ENCODE measurements at places on chromosomes 1 and 21. TPM values are rescaled to one million over a fixed set of nuclear protein-coding genes. Genes with fewer than 3 reads are reported as not detected.

DNA sequence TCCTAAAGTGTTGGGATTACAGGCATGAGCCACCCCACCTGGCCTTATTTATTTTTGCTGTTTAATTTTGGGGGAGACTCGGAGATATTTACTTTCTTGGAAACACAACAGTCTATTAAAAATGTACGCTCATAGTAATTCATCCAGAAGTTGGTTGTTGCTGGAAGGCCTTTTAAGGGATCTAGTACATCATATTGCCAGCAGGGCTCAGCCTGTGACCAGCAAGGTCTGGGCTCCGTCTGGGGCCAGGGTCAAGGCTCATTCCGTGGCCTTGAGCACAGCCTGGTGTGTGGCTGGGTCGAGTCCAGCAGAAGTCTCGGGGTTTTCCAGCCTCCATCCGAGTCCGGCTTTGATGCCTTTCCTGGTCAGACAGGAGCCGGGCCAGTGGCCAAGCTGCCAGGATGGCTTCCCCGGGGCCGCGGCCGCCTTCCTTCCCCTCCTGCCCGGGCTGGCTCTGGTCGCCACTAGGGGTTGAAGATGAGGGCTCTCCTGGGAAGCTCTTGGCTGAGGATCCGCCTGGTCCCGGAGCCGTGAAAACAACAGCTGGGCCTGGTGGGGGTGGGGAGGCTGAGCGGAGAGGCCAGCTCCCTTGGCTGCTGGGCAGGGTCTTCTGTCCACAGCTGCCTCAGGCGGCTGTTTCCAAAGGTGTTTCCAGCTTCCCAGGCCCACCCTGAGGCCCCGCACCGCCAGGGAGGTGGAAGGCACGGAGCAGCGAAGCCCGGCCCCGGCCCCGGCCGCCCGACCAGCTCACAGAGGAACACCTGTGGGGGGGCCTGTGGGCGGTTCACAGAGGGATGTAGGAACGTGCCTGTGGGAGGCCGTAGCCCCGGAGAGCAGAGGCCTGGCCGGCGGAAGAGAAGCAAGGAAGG lies 5.1 kb upstream of the VWA1 start:
- H3K36me3 ChIP-seq = no peaks in the 10 kb centered on the region
- no peak overlapping the region for H3K4me3 ChIP-seq
- no peaks in the 10 kb centered on the region for H3K27me3 ChIP-seq
- H3K27ac ChIP-seq = peak overlapping the region; percentile 90
- H3K4me1 ChIP-seq = peaks cover 43% of the 10 kb centered on the region

- H3K4me1 ChIP-seq = no peaks in the 10 kb centered on the region
- H3K27me3 ChIP-seq = peaks cover 3% of the 10 kb centered on the region
- no peak overlapping the region for H3K4me3 ChIP-seq
- no peak for DNase-seq
- no peak overlapping the region for H3K27ac ChIP-seq
These were observed 16.9 kb upstream of the KRTAP19-5 start for GRCh38 chr21:30518876-30519275.

- no peak for DNase-seq
- H3K4me1 ChIP-seq = no peaks in the 10 kb centered on the region
- H3K4me3 ChIP-seq = no peak overlapping the region
- H3K27ac ChIP-seq = no peak overlapping the region
- no peaks in the 10 kb centered on the region for H3K36me3 ChIP-seq
- H3K27me3 ChIP-seq = no peaks in the 10 kb centered on the region
These were observed 156.0 kb downstream of the PDE4B start for GRCh38 chr1:65948609-65949229.

DNA sequence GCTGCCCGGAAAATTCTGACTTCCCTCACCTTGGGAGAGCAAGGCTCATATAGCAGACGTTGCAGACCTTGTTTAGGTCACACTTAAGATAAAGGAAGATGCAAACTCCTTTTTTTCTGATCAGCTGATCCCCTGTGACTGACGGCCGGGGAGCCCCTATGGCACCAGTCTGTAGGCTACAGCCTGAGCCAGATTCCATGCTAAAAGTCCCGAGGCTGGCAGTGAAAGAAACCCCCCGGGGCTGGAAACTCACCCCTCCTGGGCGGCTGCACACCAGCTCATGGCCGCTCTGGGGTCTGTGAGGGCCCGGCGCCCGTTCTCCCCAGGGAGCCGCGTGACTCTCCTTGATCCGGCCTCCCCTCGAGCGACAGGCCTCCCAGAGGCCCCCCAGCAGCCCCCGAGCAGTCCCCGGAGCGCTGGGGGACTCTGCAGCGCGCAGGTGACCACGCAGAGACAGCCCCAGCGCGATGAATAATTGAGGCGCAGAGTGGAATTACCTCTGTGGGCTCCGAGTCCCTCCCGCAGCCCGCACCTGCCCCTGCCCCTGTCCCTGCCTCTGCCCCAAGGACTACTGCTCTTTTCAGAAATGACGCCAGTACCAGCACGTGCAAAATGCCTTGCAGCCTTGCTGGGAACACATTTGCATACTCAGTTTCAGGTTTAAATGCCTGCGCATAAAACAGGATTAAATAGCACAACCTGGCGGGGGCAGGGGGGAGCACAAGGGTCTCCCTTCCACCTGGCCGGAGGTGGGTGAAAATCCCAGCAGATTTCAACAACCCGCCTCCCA lies 62.6 kb upstream of the CLDN14 start:
- peaks cover 4% of the 10 kb centered on the region for H3K4me1 ChIP-seq
- no peak overlapping the region for H3K27ac ChIP-seq
- H3K4me3 ChIP-seq = no peak overlapping the region
- DNase-seq = no peak

- H3K4me3 ChIP-seq = no peak overlapping the region
- no peaks in the 10 kb centered on the region for H3K4me1 ChIP-seq
- no peak overlapping the region for H3K27ac ChIP-seq
- H3K27me3 ChIP-seq = peaks cover 16% of the 10 kb centered on the region
- H3K36me3 ChIP-seq = no peaks in the 10 kb centered on the region
These were observed 15.2 kb downstream of the SPATA21 start for GRCh38 chr1:16422041-16422440.

DNA sequence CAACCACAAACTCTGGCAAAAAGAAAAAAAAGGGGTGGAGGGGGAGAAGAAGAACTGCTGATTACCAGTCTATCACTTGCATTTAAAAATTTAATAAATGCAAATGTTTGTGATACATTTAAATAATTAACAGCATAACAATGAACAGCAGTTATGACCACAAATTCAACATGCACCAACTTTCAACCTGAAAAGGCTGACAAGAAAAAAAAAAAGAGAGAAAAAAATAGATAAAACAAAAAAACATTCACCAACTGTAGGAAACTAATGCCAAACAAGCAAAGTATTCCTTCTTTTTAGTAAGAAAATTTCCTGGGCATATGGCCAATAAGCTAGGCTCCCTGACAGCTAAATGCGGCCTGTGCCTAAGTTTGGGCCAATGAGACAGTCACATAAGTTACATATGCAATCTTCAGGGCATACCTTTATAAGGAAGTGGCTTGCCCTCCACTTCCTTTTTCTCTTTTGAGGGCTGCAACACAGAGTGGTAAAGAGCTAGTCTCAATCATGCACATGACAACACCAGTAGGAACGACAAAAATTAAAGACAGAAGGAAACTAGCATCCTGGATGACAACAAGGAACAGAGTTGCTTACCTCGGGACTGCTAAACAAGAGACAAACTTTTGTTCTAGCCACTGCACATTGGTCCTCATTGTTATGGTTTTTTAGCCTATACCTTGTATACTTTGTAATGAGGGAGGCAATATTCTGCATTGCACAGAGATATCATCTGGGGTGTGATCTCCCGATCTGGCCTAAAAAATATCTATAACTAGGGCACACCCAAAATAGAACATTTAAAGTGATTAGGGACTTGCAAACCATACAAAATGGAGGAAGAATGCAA lies 24.2 kb upstream of the PHTF1 start:
- no peak overlapping the region for H3K4me3 ChIP-seq
- H3K4me1 ChIP-seq = peaks cover 20% of the 10 kb centered on the region
- H3K36me3 ChIP-seq = peaks cover 3% of the 10 kb centered on the region
- DNase-seq = no peak
- H3K27me3 ChIP-seq = no peaks in the 10 kb centered on the region

GRCh38 chr1:51488372-51489050 lies 30.6 kb downstream of the EPS15 start:
- no peaks in the 10 kb centered on the region for H3K36me3 ChIP-seq
- no peaks in the 10 kb centered on the region for H3K27me3 ChIP-seq
- no peak overlapping the region for H3K4me3 ChIP-seq
- peak overlapping the region; percentile 15 for H3K27ac ChIP-seq
- peaks cover 33% of the 10 kb centered on the region for H3K4me1 ChIP-seq

GRCh38 chr1:1197551-1198422 lies 8.6 kb downstream of the TNFRSF18 start:
- H3K27ac ChIP-seq = no peak overlapping the region
- peak; percentile 86 for DNase-seq
- H3K4me1 ChIP-seq = no peaks in the 10 kb centered on the region
- H3K36me3 ChIP-seq = peaks cover 4% of the 10 kb centered on the region
- no peak overlapping the region for H3K4me3 ChIP-seq
- no peaks in the 10 kb centered on the region for H3K27me3 ChIP-seq

DNA sequence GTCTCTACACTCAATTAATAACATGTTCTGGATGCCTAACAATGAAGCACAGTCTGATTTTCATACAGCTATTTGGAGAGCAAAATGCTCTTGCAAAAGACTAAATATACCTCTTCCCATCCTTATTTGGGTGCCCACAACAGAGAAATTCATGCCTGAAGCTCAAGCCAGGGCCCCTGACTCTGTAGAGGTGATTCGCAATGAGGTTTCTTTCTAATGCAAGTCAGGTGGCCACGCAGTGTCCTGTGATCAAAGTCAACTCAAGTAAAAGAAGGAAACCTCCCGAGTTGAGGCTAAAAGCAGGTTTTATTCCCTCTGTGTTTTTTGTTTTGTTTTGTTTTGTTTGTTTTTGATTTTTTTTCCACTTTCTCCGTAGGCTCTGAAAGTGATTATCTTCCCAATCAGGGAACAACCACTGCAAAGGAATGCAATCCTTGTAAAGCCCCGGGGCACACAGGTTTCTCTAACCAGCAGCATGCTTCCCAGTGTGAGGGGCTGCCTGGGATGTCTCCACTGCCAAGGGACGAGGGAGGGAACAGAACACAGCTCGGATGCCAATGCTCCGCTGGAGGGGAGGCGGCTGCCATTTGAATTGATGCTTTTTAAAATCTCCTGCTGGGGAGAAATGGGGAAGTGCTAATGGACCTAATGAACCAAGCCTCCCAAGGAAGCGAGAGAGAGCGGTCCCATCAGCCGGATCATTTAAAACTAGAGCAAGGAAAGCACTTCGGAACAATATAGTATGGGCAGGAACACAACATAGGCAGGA lies 73.8 kb upstream of the SSX2IP start:
- no peak overlapping the region for H3K4me3 ChIP-seq
- H3K27me3 ChIP-seq = peaks cover 46% of the 10 kb centered on the region
- no peak overlapping the region for H3K27ac ChIP-seq
- DNase-seq = no peak

DNA sequence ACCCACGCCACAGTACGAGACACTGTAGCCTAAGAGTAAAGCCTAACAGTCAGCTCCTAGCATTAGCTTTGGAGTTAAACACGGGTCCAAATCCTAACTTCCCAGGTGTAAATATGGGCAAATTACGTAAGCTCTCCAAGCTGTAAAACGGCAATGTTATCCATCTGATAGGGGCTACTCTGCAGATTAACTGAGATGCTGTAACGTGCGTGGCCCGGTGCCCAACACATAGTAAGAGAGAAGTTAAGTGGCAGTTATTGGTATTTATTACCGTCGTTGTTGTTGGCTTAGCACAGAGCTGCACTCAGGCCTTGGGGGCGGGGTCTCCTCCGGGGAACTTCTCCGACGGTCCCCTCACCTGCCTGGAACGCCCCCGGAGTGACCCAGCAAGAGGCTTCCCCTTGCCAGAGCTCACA lies 457 bp downstream of the TRAPPC3 start:
- H3K27ac ChIP-seq = peak overlapping the region; percentile 99
- H3K4me1 ChIP-seq = peaks cover 54% of the 10 kb centered on the region
- peak overlapping the region; percentile 93 for H3K4me3 ChIP-seq

PCP4 gene
- total RNA-seq = not detected

MTHFR gene
- 22.3 TPM for total RNA-seq
